Stimulated activated CD4-positive, alpha-beta T cell treated with anti-CD3 and anti-CD28 coated beads, Interleukin-4, amount 100 ng/mL, for 24 hours (primary cell): ENCODE measurements at places on chromosomes 4 and X.

DNA sequence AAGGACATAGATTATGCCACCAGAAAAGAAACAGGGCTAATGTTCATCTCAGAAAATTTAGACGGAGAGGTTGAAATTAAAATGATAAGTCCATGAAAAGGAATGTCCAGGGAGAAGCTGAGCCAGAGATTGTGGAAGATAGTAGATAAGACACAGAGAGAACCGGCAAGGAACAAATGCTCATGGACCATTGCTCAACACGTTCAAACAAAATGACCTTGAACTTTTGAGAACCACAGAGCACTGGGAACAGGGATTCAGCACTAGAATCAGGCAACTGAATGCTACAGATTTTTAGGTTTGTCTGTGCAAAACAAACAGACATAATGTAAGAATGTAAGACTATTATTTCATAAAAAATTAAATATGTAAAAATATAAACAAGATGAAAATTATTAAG lies 206.3 kb downstream of the PDGFC start:
- DNase-seq = no peak

- DNase-seq = no peak
Measured at GRCh38 chr4:93814722-93815121, 13.8 kb upstream of the ATOH1 start.

- DNase-seq = no peak
Measured at GRCh38 chr4:86968547-86968946, 33.7 kb downstream of the AFF1 start.

DNA sequence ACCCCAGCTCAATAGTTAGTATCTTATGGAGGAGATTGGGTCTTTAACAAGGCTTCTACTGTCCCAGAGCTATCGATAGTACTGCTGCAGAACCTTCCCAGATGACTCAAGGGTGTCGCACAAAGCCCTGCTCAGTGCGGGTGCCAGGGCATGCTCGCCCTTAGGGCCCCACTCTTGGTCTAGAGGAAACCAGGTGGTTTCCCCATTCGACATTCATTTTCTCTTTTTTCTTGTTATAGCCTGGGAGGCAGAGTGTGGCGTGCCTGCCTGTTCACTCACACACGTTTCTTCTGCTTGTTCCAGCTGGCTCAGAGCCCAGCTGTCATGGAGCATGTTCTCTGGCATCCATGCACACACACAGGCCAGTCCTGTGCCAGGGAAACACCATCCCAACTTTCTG lies 144.5 kb downstream of the SMIM20 start:
- peak; percentile 68 for DNase-seq

DNA sequence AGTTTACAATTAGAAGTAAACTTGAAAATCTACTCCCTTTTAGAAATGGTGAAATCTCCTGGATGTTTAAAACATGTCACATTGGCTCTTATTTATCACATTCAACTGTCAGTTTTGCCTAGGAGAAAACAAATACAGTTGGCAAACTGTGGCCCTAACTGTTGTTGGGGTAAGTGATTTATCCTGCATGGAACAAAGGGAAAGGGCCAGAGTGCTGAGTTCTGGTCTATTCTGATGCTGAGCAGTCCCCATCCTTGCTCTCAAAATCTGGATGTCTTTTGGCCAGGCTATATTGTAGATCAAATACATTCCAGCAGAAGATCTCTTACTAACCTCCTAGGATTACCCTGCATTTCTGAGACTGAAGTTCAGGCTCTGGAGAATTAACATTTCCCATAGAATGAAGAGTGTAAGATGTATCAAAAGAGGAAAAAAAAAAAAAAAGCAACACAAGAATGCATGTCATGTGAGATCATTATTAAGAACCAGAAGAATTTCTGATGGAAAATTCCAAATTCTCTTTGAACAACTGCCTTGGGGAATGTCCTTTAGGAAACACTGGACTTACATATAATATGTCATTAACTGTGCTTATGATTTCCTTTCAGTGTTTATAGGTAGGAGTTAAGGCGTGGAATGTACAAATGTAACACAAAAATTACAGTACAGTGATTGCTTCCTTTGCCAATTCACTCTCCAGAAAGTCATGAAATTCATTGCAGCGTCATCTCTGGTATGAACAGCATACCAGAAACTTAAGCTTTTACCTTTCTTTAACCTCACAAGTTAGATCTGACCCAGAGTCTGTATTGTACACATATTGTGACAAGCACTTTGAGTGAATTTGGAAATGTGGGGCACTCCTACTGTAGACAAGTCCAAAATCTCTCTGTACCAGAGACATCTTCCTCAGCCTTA lies 1012.5 kb upstream of the LCORL start:
- DNase-seq = no peak

DNA sequence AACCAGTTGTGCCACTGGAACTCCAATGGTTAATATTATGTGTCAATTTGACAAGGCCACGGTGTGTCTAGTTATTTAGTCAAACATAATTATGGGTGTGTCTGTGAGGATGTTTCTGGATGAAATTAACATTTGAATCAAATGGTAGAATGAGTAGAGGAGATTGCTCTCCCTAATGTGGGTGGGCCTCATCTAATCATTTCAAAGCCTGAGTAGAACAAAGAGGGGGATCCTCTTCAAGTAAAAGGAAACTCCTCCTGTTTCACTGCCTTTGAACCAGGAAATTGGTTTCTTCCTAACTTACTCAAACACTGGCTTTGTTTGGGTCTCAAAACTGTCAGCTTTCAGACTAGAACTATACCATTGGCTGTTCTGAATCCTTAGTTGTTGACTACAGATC lies 1692.1 kb downstream of the PCDH19 start:
- no peak for DNase-seq

- DNase-seq = peak; percentile 66
Measured at GRCh38 chr4:242121-242848, 63.0 kb downstream of the ZNF732 start.

- no peak for DNase-seq
Measured at GRCh38 chrX:40854242-40854641, 118.9 kb upstream of the MED14 start.

GRCh38 chr4:181741513-181741912 lies 501.7 kb upstream of the TENM3 start:
- DNase-seq = no peak

- no peak for DNase-seq
Measured at GRCh38 chr4:176565049-176565448, 227.7 kb downstream of the VEGFC start.

DNA sequence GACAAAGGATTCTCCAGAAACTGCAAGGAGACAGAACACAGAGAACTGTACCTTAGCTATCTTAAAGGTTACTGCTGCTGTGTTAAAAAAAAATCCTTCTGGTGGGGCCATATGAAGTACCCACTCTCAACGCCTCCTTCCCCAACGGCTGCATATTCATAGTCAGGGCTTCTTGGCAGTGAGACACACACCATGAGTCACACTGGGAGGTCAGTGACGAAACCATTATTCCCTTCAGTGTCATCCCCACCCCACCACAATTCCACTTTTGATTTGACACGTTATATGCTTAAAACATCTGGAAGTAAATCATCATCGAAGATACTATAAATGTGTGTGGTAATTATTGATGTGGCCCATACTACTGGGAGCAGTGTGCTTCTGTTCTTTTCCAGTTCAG lies 271.5 kb downstream of the LDB2 start:
- DNase-seq = no peak

DNA sequence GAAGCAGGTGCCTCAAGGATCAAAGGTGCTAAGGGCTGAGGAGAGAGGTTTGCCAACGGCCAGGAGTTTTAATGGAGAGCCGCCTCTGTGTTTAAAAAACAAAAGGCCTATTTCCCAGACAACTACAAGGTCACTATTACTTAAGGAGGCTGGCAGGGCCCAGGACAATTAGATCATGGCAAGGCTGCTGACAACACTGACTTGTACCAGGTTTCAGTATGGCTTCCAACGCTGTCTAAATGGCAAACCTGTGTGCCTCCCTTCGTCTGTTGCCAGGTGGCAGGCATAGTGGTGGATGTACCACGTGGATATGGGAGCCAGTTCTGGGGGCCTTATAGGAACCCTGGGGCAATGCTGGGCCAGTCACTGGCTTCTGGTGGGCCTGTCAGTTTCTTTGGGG lies 41.0 kb downstream of the NSG1 start:
- no peak for DNase-seq

DNA sequence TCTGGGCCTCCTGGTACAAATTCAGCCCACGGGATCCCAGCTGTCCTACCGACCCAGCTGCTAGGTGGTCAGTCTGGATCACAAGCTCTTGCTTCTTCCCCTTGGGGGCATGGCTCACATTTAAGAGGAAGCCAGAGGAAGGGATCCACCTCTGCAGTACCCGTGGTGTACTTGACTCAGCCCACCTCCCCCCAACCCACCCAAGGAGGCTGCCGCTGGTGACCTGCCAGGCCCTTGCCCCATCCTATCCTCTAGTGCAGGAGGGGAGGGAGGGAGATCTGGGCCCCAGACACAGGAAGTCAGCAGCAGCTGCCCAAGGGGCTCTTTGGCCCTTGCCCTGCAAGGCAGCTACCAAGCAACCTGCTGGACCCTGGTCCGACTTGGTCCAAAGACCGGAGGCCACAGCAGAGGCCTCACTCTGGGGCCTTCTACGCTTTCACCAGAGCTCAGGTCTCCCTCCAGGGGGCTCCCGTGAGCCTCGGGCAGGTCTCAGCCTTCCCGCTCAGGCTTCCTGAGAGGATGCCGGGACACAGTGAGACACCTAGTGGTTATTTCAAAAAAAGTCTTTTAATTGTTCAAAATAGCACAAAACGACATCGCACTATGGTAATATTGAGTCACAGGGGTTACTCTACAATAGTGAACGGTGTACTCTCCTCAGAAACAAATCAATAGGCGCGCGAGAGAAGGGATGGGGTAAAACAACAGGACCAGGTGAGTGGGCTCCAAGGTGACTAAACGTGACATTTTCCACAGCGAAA lies 2.7 kb upstream of the RENBP start:
- DNase-seq = peak; percentile 81

GRCh38 chr4:122830426-122831095 lies 3.9 kb downstream of the FGF2 start:
- DNase-seq = no peak

DNA sequence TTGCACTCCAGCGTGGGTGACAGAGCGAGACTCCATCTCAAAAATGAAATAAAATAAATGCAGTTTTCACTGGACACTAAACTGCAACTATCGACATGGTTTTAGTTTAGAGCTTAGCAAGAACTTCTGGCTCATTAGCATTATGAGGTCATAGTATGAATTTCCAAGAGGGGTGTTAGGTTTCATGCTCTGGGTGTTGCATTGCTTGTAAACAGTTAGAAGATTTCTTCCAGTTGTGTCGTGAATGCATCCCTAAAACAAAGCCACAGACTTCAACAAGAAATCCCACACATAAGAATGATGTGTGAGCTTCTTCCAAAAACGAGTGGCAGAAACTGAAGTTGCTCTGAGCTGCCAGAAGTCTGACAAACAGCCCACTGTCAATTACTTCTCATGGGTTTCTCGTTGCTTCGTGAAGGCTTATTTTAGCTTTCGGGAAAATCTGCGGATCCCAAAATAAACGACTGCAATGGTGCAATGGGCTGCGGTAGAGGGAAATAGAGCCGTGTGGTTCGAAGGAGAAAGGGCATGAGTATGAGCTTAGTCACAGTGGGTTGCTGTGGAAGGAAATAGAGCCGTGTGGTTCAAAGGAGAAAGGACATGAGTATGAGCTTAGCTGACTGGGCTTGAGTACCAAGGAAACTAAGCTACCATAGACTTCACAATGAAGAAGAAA lies 354.9 kb downstream of the DHRSX start:
- DNase-seq = no peak

- DNase-seq = no peak
Measured at GRCh38 chr4:163554870-163555465, 60.5 kb downstream of the TMA16 start.

GRCh38 chrX:17531500-17531899 lies 156.5 kb downstream of the NHS start:
- no peak for DNase-seq

DNA sequence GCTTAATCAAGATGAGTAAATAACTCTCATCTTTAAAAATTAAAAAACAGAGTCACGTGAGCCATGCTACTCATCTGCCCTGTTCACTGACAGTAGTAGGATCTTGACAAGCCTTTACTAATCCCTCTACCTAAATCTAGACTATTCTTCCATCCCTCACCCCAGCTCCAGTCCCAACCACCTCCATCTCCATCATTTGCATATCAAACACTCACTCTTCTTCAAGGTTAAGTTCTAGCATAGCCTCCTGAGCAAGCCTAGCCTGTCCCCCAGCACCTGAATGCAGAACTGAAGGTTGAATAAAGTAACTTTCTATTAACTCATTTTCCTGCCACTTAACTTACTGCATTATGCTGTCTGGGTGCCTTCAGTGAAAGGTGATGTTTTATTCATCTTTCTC lies 72.5 kb downstream of the YIPF7 start:
- DNase-seq = no peak

GRCh38 chr4:7838136-7838782 lies 101.4 kb downstream of the AFAP1 start:
- no peak for DNase-seq

DNA sequence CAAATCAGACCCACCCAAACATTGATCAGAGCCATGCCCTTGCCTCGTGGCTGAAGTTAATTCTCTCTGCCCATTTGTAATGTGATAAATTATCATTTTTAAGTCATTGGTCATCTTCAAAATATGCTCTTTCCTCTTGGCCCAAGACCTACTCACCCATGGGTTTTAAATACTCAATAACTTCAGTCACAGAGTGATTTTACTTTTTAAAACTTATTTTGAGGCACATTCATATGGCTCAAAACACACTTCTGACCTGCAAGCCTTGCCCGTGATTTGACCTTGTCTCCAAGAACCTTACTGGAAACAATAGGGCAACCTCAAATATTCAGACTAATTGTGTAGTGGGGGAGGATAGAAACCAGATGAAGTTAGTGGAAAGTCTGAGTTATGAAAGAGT lies 176.2 kb upstream of the LNX1 start:
- DNase-seq = no peak

GRCh38 chr4:153573221-153573620 lies 107.1 kb downstream of the TMEM131L start:
- DNase-seq = no peak

DNA sequence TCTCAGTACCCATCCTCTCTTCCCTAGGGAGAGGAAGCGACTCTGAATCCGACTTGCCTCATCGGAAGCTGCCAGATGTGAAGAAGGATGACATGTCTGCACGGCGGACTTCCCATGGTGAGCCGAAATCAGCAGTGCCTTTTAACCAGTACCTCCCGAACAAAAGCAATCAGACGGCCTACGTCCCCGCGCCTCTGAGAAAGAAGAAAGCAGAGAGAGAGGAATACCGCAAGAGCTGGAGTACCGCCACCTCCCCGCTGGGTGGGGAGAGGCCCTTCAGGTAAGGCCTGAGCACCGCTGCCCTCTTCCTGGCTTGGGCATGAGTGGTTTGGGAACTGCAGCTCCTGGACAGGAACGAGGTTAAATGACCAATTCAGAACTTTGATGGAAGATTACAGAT lies 81.2 kb downstream of the LIMCH1 start:
- no peak for DNase-seq

- no peak for DNase-seq
Measured at GRCh38 chrX:125444659-125445058, 125.0 kb downstream of the TEX13C start.

- peak; percentile 22 for DNase-seq
Measured at GRCh38 chr4:6331018-6331417, 61.4 kb downstream of the WFS1 start.

- DNase-seq = no peak
Measured at GRCh38 chr4:156608651-156609050, 362.9 kb downstream of the PDGFC start.
